ENCODE measurements at places on chromosomes 13 and 19.

- no peak for DNase-seq
- no peaks in the 10 kb centered on the region for H3K27me3 ChIP-seq
- no peak overlapping the region for H3K4me3 ChIP-seq
- no peaks in the 10 kb centered on the region for H3K4me1 ChIP-seq
- peaks cover 4% of the 10 kb centered on the region for H3K36me3 ChIP-seq
- H3K27ac ChIP-seq = no peak overlapping the region
These were observed 22.1 kb upstream of the WDR18 start for GRCh38 chr19:961866-962620.

GRCh38 chr13:36533806-36534205, 101.5 kb downstream of the CCNA1 start:
- no peak overlapping the region for H3K27ac ChIP-seq
- no peak for DNase-seq
- peaks cover 2% of the 10 kb centered on the region for H3K36me3 ChIP-seq
- no peak overlapping the region for H3K4me3 ChIP-seq

GRCh38 chr13:35824395-35824794, 306.8 kb downstream of the DCLK1 start:
- H3K4me1 ChIP-seq = no peaks in the 10 kb centered on the region
- no peak overlapping the region for H3K27ac ChIP-seq
- DNase-seq = no peak
- no peak overlapping the region for H3K4me3 ChIP-seq
- H3K27me3 ChIP-seq = no peaks in the 10 kb centered on the region

DNA sequence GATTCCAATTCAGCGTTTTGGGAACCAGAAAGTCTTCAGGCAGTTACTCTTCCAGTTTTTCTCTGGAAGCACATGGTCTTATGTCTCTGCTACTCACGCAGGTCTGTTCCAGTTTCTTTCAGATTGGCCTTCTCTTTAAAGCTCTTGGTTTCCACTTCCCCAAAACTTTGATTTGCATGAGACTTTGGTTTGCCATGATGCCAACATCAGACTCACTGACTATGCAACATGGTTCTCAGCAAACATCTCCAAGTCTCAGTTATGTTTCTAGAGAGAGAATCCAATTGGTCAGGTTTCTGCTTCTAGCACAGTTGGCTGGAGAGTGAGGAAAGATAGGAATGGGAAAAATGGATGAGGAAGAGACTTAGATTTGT, 3.1 kb downstream of the AKAP11 start:
- peaks cover 22% of the 10 kb centered on the region for H3K36me3 ChIP-seq
- H3K27me3 ChIP-seq = no peaks in the 10 kb centered on the region
- peak overlapping the region; percentile 94 for H3K4me3 ChIP-seq
- H3K4me1 ChIP-seq = peaks cover 71% of the 10 kb centered on the region

DNA sequence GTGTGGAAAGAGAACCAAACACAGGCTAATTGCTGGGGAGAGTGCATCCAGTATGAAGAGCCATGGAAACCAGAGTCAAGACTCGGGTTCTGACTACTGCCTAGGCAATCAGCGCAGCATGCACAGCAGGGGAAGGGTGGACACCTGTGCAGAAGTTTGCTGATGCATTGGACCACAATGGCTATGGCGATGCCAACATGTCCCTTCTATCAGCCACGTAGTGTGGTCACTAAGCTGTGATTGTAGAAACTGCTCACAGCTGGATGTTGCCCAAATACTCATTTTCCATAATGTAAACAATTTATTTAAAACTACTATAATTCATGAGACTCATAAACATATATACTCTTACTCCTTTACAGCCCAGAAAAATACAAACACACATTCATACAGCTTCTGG, 1718.2 kb downstream of the EFNB2 start:
- H3K27me3 ChIP-seq = no peaks in the 10 kb centered on the region
- no peak for DNase-seq
- H3K27ac ChIP-seq = no peak overlapping the region
- no peaks in the 10 kb centered on the region for H3K4me1 ChIP-seq
- H3K36me3 ChIP-seq = no peaks in the 10 kb centered on the region

DNA sequence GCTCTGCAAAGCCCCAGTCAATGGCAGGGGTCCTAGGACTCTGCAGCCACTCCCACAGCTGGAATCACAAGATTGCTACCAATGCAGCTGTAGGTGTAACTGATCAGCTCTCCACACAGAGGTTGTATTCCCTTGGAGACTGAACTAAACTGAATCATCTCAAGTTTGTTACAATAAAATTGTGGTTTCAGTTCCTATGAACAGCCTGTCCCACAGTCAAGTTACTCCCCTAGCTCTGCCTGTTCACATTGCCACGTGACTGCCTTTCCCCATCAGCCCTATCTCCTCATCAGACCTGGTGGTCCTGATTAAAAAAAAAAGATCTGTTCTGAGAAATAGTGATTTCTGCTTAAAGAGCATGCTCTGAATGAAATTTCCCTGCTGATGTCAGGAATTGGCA, 287.9 kb upstream of the NBEA start:
- no peaks in the 10 kb centered on the region for H3K4me1 ChIP-seq
- no peaks in the 10 kb centered on the region for H3K27me3 ChIP-seq
- no peak overlapping the region for H3K4me3 ChIP-seq
- no peaks in the 10 kb centered on the region for H3K36me3 ChIP-seq

DNA sequence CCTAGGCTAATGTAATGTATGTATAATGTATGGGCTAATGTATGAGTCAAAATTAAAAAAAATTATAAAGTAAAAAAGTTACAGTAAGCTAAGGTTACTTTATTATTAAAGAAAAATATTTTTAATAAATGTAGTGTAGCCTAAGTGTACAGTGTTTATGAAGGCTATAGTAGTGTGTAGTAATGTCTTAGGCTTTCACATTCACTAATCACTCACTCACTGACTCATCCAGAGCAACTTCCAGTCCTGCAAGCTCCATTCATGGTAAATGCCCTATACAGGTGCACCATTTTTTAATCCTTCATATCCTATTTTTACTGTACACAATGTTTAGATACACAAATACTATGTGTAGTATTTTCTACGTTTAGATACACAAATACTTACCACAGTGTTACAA, 1.8 kb upstream of the TMEM272 start:
- peaks cover 7% of the 10 kb centered on the region for H3K4me1 ChIP-seq
- H3K27ac ChIP-seq = no peak overlapping the region
- peaks cover 1% of the 10 kb centered on the region for H3K36me3 ChIP-seq
- DNase-seq = no peak
- peaks cover 23% of the 10 kb centered on the region for H3K27me3 ChIP-seq

- peaks cover 4% of the 10 kb centered on the region for H3K4me1 ChIP-seq
- no peak overlapping the region for H3K27ac ChIP-seq
- H3K27me3 ChIP-seq = peaks cover 77% of the 10 kb centered on the region
- no peaks in the 10 kb centered on the region for H3K36me3 ChIP-seq
These were observed 16.0 kb downstream of the TM6SF2 start for GRCh38 chr19:19257137-19257536.

GRCh38 chr13:20831933-20832332, 58.2 kb upstream of the EEF1AKMT1 start:
- peaks cover 11% of the 10 kb centered on the region for H3K36me3 ChIP-seq
- H3K27ac ChIP-seq = peak overlapping the region; percentile 2
- H3K4me3 ChIP-seq = no peak overlapping the region
- DNase-seq = no peak
- H3K4me1 ChIP-seq = peaks cover 13% of the 10 kb centered on the region

DNA sequence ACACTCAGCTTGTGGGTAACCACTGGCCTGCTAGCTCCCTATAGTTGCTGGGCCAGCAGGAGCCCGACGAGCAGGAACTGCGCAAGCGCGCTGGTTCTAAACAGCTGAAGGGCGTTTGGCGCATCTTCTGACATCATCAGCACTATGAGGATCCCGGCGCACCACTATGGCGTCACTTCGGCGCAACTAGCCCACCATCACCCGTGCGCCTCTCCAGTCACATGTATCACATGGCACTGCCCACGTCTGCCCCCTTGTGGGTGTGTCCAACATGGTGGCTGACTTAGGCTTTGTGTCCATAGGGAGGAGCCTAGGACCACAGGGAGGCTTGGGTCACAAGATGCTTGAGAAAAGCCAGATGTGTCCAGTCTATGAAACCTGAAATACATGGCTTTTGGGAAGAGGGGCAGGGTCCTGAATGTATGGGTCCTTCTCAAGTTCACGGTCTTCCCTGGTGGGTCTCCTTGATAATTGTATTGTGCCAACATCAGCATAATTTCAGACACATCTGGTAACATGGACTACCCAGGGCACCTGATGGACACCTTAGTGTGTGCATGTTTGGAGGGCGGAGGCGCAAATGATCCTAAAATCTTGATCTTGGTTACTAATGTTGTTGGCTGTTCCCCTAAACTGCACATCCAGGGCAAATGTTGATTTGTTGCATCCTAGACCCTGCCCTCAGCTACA, 18.0 kb downstream of the KLK4 start:
- no peak for DNase-seq
- H3K27ac ChIP-seq = no peak overlapping the region
- no peaks in the 10 kb centered on the region for H3K4me1 ChIP-seq
- H3K27me3 ChIP-seq = peaks cover 61% of the 10 kb centered on the region
- no peak overlapping the region for H3K4me3 ChIP-seq

DNA sequence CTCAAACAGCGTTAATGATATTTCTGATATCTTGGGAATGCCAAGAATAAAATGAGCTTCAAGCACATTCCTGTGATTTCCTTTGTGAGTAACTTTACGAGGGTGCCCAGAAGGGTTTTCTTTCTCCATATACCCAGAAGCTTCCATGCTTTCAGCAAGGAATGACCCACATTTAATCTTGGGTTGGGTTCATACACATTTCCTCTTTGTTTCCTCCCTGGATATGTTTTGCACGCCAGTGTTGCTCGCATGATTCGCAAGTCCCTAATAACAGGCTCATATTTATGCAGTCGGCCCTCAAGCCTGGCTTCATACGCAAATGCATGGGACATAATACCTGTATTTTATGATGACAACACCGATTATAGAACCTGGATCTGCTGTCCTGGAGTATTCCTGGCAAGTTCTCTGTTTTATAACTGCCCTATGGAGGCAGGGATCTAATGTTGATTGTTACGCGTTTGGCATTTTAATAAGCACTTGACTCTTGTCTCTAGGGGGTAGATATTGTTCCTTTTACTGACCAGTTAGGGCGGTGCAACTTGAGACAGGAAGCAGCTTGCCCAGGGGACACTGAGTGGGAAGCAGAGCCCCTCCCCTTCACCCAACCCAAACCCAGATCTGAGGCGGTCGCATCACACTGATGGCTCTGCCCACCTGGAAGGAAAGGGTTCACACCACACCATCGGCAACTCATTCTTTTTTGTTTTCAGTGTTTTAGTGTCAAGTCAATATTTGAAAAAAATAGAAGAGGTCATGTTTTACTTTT, 220.4 kb upstream of the SOX1 start:
- no peak overlapping the region for H3K27ac ChIP-seq
- peaks cover 12% of the 10 kb centered on the region for H3K27me3 ChIP-seq
- H3K36me3 ChIP-seq = no peaks in the 10 kb centered on the region
- H3K4me3 ChIP-seq = no peak overlapping the region
- H3K4me1 ChIP-seq = no peaks in the 10 kb centered on the region

DNA sequence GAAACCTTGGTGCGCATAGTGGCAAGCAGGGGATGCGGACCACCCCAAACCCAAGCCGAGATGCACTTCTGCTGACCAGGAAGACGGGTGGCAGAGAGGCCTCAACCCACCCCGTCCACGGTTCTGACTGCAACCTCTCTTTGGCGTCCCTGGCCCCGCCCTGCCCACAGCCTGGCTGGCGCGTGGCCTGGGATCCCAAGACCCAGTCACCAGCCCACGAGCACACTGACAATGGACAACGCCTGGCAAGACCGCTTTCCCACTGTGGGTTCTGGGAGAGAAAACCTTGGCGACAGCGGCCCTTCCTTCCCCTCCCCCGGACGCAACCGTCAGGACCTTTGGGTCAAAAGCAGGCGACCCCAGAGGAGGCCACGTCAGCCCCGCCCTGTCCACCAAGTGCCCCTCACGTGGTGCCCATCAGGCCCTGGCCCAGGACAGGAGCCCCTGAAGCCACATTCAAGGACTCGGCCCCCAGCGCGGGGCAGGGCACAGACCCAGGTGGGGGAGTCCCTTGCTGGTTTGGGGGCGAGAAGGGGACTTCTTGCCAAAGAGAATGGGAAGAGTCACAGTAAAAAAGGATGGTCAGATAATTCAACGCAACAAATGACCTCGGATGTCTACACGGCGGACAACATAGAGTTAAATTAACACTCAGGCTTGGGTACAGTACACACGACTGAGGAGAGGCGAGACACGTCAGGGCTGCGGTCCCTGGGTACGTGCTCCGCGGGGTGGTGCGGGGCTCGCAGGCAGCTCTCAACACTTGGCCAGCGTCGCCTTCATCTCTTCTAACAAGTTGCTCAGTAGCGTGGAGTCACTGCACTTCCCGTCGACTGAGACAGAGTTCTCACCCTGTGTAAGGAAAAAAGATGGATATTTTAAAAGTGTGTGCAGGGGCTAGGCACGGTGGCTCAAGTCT, 5.0 kb downstream of the IZUMO4 start:
- H3K4me1 ChIP-seq = peaks cover 12% of the 10 kb centered on the region
- peaks cover 13% of the 10 kb centered on the region for H3K36me3 ChIP-seq
- H3K27me3 ChIP-seq = no peaks in the 10 kb centered on the region
- DNase-seq = no peak

DNA sequence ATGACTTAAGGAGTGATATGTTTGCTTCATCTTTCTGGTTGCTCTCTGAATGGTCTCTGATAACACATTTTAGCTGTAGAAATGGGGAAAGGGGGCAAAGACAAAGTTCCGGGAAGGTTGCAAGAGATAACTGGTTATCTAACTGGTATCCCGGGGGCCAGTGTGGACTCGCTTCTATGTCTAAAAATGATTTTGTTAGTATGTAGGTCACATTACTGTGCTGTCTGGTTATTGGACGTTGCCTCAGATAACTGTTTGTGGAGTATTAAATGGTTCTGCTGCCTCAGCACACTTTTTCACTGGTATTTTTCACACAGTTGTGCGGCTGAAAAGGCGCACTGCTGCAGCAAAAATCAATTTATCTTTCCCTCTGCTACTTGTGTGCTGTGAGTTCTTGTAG, 63.0 kb upstream of the ZNF536 start:
- no peak for DNase-seq
- H3K27me3 ChIP-seq = no peaks in the 10 kb centered on the region
- no peaks in the 10 kb centered on the region for H3K4me1 ChIP-seq
- H3K4me3 ChIP-seq = no peak overlapping the region
- H3K36me3 ChIP-seq = no peaks in the 10 kb centered on the region

- H3K4me1 ChIP-seq = peaks cover 13% of the 10 kb centered on the region
- no peak for DNase-seq
- H3K4me3 ChIP-seq = no peak overlapping the region
- no peak overlapping the region for H3K27ac ChIP-seq
- H3K36me3 ChIP-seq = no peaks in the 10 kb centered on the region
These were observed 13.2 kb upstream of the FBXO27 start for GRCh38 chr19:39045506-39045905.

DNA sequence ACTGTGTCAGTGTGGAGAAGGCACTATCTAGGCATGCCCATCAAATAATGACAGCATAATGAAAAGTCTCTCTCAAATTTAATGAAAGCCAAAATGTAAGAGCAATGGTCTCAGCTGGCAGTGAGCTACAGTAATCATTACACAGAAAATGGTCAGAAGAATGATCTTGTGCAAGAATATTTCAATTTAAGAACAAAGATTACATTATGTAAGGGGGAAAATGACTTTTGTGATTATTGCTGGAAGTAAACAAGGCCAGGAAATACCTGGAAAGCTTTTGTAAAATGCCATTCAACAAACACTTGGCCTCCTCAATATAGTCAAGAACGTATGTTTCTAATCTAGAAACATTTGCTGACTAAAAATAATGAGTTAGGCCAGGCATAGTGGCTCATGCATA, 89.1 kb downstream of the CAB39L start:
- no peak overlapping the region for H3K27ac ChIP-seq
- H3K27me3 ChIP-seq = no peaks in the 10 kb centered on the region
- no peaks in the 10 kb centered on the region for H3K4me1 ChIP-seq
- DNase-seq = no peak

Data from central memory CD8-positive, alpha-beta T cell (primary cell).